T-helper 22 cell (primary cell): ENCODE measurements at places on chromosomes 3 and 15.

- DNase-seq: no peak
Observed at GRCh38 chr3:60301142-60301541, 950.1 kb downstream of the FHIT start.

DNA sequence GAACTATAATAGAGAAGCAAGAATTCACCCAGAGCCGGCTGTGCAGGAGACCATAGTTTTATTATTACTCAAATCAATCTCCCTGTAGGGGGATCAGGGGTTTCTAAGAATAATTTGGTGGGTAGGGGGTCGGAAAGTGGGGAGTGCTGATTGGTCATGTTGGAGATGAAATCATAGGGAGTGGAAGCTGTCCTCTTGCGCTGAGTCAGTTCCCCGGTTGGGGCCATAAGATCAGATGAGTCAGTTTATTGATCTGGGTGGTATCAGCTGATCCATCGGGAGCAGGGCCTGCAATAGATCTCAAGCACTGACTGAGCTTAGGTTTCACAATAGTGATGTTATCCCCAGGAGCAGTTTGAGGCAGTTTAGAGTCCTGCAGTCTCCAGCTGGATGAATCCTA, 97.0 kb upstream of the SNRPN start:
- no peak for DNase-seq

- no peak for DNase-seq
Observed at GRCh38 chr15:74265046-74265639, 29.0 kb downstream of the CCDC33 start.

- DNase-seq: peak; percentile 94
Observed at GRCh38 chr3:101676216-101676764, 642 bp downstream of the ZBTB11 start.

DNA sequence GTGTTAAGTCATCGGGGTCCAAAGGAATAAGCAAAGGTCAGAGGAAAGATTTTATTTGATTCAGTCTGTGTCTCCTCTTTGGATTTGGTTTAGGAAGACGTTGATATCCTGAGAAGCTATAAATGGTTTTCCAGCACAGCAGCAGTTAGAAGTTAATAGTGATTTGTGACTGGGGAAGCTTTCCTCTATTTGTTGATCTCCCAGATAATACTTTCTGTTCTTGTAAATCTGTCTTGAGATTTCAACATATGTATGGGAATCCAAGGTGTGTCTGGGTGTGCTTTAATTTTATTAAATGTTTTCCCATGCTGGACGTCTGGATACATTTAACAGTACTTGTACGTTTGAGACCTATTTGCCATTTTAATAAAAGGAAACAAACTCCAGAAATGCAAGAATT, 409.5 kb downstream of the ROBO1 start:
- DNase-seq: no peak

GRCh38 chr3:134446800-134447199, 39.0 kb downstream of the ANAPC13 start:
- DNase-seq: no peak

DNA sequence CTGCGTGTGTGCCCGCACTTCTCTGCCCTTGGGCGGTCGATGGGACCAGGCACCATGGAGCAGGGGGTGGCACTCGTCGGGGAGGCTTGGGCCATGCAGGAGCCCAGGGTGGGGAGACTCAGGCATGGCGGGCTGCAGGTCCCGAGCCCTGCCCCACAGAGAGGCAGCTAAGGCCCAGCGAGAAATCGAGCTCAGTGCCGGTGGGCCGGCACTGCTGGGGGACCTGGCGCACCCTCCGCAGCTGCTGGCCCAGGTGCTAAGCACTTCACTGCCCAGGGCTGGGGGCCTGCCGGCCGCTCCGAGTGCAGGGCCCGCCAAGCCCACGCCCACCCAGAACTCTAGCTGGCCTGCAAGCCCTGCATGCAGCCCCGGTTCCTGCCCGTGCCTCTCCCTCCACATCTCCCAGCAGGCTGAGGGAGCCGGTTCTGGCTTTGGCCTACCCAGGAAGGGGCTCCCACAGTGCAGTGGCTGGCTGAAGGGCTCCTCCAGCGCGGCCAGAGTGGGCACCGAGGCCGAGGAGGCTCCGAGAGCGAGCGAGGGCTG, 553 bp upstream of the RTP4 start:
- no peak for DNase-seq

GRCh38 chr3:9951962-9952805, at the start of gene PRRT3:
Gene PRRT3 (minus strand): TSS chr3:9952408. CDS start chr3:9950115, 2,293 bp downstream.
- DNase-seq: no peak

- peak; percentile 50 for DNase-seq
Observed at GRCh38 chr3:138923531-138923994, 23.4 kb downstream of the FOXL2 start.
